Activated T-cell treated with anti-CD3 and anti-CD28 coated beads for 1 hour (primary cell): ENCODE measurements at places on chromosomes 12 and 14.

GRCh38 chr12:14367040-14367661, 1.7 kb downstream of the ATF7IP start:
- no peak for DNase-seq

DNA sequence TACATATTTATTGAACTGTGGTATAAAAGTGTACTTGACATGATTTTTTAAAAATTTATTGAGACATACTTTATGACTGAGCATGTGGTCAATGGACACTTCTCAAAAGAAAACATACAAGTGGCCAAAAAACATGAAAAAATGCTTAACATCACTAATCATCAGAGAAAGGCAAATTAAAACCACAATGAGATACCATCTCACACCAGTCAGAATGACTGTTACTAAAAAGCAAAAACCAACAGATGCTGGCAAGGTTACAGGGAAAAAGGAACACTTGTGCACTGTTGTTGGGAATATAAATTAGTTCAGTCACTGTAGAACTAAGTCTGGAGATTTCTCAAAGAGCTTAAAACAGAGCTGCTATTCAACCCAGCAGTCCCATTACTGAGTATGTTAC, 1177.6 kb downstream of the GALC start:
- no peak for DNase-seq

DNA sequence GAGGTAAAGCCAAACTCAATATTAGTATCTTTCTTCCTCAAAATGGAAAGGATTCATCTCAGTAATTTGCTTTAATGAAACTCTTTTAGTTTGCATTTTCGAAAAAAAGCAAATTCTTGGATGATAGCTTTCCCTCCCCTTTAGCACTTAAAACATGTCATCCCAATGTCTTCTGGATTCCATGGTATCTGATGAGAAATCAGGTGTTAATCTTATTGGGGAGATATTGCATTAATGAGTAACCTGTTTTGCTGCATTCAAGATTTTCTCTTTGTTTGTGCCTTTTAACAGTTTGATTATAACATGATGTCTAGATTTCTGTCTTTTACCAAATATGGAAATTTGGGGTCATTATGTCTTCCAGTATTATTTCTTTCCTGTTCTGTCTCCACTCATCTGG, 405.1 kb upstream of the FOXG1 start:
- no peak for DNase-seq

GRCh38 chr14:90349739-90350138, 18.0 kb upstream of the NRDE2 start:
- DNase-seq: no peak

DNA sequence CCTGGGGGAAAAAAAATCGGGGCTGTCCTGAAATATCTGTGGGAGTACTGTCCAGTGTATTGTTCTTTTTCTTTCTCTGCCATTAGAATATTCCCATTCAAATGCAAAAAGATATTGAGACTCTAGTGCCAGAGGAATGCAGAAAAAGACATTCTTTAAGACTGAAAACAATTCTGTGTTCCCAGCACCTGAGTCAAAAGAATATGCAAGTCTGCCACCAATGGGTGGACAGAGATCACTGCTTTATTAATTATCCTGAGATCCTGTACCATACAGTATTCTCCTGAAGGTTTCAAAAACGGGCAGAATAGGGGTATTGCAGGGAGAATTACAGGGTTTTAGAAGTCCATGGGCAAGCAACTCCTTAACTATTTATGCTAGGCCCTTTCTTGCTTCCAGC, 361.8 kb downstream of the C12orf50 start:
- DNase-seq: no peak

- DNase-seq: no peak
Measured at GRCh38 chr12:80219345-80219744, 120.0 kb downstream of the OTOGL start.

- DNase-seq: no peak
Measured at GRCh38 chr12:115799610-115800009, 477.9 kb downstream of the MED13L start.

DNA sequence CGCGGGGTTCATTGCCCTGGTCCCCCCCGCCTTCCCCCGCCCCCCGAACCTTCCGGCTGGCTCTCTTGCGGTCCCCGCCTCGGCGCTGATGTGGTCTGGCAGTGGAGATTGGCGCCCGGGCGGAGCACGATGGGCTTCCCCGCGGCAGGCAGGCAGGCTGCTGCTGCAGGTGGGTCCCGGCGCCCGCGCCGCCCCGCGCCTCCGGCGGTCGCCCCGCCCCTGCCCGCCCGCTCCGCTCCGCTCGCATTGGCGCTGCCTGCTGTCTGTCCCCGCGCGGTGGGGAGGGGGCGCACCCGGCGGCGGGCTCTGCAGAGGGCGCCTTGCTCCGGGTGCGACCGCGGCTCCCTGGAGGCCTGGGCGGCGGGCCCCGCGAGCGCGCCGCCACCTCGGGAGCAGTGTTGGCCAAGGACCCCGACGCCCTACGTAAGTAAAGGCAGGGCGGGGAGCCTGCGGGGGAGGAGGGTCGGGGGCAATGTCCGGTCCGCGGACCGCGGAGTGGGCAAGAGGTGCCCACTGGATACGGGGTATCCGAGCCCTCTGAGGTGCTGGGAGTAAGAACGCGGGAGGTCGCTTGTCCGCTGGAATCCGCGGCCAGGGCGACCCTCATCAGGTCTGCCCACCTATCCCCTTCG, at the start of gene AKAP5:
AKAP5 (plus strand) TSS at position 309 of the 632 bp plus-strand sequence. CDS start 2,896 bp downstream, outside the sequence.
- DNase-seq: peak; percentile 41

DNA sequence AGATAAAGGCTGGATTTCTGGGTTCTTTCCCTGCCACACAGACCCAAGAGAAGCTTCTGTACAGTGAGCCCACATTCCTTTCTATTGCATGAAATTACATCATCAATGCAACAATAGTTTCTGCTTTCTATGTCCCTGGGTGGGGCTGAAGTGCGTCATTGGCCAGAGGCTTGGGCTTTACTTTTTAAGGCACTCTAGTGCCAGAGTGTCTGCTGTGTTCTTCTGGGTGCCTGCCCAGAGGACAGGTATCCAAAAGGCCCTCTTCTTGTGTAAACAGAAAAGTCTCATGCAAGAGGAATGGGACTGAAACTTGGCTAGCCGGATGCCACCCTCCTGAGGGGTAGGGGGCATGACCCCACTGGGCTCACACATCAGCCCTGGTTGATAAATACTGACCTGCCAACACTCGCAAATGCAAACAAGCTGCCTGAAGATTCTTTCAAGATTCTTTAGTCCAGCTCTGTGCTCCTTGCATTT, 5.9 kb downstream of the KRT86 start:
- DNase-seq: no peak

GRCh38 chr14:103736546-103737431, 21.2 kb downstream of the ZFYVE21 start:
- no peak for DNase-seq

DNA sequence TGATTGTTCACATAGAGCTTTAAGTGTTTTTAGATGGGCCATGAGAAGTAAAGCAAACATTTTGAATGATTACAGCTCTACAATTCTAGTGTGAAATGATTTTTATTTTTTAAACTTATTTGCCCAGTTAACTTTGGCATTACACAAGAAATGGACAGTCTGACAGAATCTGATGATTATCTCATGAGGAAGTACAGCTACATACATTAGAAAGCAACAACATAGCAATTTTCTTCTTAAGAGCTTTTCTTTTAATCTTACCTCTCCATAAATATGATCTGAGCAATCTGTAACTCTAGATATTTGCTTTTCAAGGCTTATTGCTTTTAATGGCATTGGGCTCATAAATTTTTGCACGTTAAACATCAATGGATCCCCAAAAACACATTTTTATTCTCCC, 26.5 kb upstream of the PPP1R12A start:
- no peak for DNase-seq

GRCh38 chr12:51863363-51863932, 14.9 kb upstream of the FIGNL2 start:
- DNase-seq: no peak

- no peak for DNase-seq
Measured at GRCh38 chr14:25622763-25623162, 572.8 kb upstream of the STXBP6 start.

DNA sequence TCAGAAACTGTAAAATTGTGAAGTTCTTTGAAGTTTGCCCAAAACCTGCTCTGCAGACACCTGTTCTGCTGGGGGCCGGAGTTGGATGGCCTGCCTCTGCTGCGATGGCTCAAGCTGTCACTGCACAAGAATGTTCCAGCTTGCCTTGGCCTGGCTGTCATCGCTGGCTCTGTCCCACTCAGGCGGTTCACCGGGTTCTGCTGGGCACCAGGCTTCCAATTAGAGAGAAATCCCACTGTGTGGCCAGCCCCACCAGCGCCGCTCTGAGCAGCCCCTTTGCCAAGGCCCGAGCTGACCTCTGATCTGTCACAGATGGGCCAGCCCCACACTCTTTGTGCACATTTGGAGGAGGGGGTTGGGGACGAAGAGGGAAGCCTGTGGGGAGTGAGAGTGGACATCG, 71.7 kb upstream of the GPATCH2L start:
- no peak for DNase-seq

DNA sequence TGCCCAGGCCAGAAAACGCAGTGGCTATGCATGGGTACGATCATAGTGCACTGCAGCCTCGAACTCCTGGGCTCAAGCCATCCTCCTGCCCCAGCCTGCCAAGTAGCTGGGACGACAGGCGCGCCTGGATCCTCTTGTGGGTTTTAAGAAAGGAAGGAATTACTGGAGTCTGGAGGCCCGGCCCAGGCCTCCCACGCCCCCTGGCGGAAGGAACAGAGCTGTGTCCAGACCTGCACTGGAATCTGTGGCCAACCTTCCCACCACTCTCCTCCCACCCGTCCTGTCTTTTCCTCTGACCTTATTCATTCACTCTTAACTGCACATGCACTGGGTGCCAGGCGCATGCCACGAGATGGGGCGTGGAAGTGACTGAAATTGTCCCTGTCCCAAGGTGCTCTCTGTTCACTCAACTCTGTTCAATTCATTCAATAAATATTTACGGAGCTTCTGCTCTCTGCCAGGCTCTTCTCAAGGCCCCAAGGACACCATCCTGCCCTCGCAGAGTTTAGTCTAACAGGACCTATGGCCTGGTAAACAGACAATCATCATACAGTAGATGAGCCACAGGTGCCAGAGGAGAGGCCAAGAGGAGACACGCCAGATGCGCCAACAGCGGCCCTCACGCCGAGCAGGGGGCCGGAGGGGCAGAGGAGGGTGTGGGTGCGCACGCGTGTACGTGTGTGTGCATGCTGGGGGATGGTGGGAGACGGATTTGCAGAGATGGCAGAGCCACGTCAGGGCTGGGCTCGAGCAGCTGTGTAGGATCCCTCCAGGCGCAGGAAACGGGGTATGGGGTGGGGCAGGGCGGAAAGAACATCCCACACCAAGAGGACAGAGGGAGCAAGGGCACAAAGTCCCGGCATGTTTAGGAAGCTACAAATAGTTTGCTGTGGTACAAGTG, 13.7 kb upstream of the TMEM106C start:
- peak; percentile 46 for DNase-seq

- no peak for DNase-seq
Measured at GRCh38 chr14:105485739-105486162, 935 bp upstream of the CRIP1 start.

- DNase-seq: no peak
Measured at GRCh38 chr12:99976762-99977161, 8.0 kb downstream of the ANKS1B start.

DNA sequence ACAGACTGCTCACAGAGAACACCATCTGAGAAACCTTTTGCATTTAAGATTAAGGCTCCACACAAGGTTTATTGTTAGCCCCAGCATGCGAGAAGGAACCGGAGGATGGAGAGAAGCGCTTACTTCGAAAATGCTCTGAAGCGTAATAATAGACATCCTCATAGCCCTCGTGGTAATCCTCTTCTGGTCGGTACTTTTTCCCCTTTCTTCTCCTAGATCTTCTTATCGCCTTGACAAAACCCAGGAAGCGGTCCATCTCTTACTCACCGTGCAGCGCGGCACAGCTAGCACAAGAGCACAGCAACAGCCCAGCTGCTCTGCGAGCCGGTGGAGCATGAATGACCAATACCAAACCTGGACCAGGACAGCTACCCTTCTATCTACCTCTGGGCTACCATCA, 125.1 kb upstream of the GRIP1 start:
- no peak for DNase-seq

DNA sequence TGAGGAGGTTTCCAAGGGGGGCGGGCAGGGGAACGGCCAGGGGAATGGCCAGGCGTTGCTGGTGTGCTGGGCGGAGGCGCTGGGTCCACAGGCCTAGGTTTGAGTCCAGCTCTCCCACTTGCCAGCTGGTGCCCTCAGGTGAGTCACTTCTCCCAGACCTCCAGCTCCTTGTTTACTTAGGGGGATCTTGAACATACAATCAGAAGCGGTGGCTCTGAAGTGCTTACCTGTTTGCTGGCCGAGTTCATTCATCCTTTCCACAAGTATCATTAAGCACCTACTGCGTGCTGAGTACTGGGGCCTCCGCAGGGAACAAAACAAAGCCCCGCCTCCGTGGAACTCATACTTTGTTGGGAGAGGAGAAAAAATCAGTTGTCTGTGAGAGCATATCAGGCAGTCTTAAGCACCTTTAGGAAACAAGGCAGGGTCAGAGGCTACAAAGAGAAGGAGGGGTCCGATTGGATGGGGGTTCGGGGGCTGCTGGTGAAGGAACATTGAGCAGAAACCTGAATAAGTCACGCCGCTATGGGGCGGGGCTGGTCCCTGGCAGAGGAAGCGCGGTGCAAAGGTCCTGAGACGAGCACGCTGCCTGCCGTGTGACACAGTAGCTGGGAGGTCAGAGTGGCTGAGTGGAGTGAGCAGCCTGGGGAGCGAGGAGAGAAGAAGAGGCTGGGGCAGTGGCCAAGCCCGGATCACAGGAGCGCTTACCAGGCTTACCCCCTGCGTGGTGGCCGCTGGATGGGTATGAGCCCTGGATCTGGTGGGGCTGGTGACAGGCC, 15.1 kb downstream of the MVK start:
- no peak for DNase-seq

DNA sequence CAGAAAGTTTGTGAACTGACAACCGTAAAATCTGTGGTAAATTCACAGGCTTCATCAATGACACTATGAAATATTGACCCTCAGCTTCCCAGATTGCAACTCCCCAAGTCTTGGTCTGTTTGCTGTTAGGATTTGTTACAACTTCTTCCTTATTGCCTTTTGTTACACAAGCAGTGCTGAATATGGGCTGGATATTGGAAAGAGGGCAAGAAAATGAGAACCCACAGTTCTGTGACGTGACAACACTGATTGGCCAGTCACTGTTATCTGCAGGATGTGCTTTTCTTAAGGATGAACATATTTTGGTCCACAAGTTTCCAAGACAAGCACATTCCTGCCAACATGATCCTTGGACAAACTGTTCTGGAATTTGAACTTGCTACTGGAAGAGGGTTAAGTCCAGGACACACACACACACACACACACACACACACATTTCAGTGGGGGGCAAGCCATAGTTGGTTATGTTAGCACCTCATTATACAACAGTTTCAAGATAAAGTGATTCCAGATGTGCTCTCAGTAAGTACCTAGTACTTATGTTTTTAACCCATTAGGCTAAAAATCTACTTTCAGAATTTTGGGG, 16.6 kb upstream of the SLC38A2 start:
- no peak for DNase-seq

DNA sequence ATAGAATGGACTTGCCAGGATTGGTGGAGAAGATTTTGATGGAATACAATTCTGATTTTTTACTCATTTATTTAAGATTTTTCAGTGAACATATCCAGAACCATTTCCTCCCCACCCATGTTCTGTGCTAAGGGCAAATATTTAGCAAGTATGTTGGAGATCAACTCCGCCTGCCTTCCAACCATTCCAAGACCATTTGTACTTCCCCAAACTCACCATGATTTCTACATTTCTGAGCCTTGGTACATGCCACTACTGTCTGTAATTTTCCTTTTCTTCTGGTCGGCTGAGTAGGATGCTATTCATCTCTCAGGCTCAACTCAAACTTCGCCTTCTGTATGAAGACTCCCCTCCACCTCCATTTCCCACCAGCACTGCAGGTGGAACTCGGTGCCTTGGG, 150.6 kb downstream of the NTF3 start:
- DNase-seq: no peak

GRCh38 chr14:90883782-90884181, 67.6 kb upstream of the TTC7B start:
- DNase-seq: no peak
